ENCODE measurements at places on chromosomes 1 and 21.

GRCh38 chr1:64042331-64043100, 160.9 kb upstream of the UBE2U start:
- peak; percentile 60 for DNase-seq

DNA sequence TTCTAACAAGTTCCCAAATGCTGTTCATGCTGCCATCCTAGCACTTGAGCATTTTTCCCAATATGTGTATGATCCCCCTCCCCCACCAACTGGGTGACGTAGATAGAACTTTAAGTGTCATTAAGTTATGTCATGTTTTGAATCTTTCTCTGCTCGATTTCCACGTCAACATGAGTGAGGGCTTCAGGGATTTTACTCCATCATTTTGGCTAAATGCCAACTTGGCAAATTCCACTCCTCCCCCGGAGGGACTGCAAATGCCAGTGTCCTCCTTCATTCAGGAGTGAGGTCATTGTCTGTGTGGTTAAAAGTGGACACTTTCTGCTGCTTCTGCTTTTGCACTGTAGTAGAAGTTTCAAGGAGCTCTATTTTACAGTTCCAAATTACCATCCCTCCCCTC, 201.7 kb downstream of the FGGY start:
- DNase-seq: no peak

GRCh38 chr1:17123196-17124045, 4.2 kb upstream of the PADI2 start:
- DNase-seq: no peak

DNA sequence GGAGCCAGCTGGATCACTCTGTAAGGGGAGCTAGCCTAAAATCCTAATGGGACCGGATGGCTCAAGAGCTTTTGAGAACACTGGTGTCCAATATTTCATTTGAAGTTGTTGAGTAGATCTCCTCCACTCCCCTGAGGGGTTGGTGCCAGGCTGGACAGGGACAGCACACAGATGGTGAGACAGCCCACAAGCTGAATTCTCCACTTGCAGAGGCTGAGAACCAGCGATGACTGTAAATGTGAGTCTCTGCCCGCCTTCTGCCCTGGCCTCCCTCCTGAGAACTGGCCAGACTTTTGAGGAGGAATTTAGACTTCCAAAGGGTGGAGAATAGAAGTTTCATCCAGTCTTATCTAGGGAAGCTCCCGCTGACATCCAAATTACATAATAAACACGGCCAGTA, 20.5 kb upstream of the COQ8A start:
- no peak for DNase-seq

- no peak for DNase-seq
Measured at GRCh38 chr1:155256058-155256852, 972 bp upstream of the ENTREP3 start.

- no peak for DNase-seq
Measured at GRCh38 chr1:197198333-197198732, 51.9 kb upstream of the ASPM start.

DNA sequence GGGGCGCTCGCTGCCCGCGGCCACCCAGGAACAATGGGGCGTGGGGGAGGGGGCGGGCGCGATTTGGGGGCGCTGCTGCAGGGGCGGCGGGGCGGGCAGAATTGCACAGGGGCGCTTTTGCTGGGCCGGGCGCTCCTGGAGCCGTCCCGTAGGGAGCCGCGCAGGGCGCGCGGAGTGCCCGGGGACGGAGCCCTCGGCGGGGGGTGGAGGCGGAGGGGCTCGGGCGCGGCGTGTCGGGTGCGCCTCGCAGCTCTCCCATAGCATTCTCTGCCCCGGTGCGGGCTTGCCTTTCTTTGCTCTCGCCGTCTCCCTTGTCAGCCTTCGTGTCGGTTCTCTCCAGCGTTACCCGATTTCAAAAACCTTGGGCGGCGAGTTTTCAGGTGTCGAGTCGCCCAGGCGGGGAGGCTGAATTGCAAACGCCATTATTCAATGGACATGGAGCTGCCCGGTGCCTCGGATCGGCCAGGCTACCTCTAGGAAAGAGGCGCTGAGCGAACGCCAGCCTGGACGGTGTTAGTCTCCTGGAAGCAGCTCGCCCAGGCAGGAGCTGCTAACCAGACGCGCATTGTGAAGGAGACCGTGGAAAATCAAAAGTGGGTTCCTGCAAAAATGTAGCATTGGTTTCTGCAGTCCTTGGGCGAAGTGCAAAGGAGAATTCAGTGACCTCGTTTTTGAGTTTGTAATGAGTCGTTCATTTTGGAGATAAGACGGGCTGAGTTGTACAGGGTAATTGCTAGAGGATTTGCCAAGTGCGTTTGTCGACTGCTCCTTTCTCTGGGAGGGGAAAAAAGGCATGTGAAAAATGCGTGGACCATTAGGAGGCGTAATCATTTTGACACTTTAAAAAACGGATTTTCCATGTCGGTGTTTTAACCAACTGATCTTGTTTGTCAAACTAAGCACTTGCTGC, 626 bp downstream of the CXADR start:
- DNase-seq: peak; percentile 42

- DNase-seq: no peak
Measured at GRCh38 chr1:31064718-31065309, 703 bp downstream of the PUM1 start.

- DNase-seq: no peak
Measured at GRCh38 chr1:18641005-18641941, 10.6 kb downstream of the PAX7 start.

DNA sequence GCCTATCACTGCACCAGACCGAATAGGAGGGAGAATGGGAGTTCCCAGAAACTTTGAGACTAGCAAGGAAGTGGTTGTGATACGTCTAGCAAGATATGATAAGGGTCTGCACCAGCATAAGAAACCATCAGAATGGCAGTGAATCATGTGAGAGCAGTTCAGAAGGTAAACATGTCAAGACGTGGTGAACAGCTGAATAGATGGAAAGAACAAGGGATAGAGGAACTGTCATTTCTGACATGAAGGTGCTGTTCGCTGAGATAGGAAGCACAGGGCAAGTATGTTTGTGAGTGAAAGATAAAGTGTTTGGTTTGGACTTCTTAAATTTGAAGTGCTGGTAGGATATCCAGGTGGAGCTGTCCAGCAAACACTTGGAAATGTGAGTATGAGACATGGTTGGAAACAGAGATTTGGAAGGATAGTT, 1.1 kb upstream of the AGO1 start:
- no peak for DNase-seq

GRCh38 chr21:36388835-36389234, 3.6 kb downstream of the CHAF1B start:
- DNase-seq: no peak

GRCh38 chr1:219317762-219318353, 144.2 kb downstream of the LYPLAL1 start:
- DNase-seq: no peak

- DNase-seq: no peak
Measured at GRCh38 chr1:160206421-160207117, 1.4 kb downstream of the PEA15 start.

GRCh38 chr1:7334475-7335035, 436.5 kb upstream of the VAMP3 start:
- no peak for DNase-seq

GRCh38 chr1:245748646-245749045, 593.9 kb downstream of the KIF26B start:
- DNase-seq: no peak

GRCh38 chr21:35266546-35266945, 217.4 kb upstream of the RUNX1 start:
- no peak for DNase-seq

DNA sequence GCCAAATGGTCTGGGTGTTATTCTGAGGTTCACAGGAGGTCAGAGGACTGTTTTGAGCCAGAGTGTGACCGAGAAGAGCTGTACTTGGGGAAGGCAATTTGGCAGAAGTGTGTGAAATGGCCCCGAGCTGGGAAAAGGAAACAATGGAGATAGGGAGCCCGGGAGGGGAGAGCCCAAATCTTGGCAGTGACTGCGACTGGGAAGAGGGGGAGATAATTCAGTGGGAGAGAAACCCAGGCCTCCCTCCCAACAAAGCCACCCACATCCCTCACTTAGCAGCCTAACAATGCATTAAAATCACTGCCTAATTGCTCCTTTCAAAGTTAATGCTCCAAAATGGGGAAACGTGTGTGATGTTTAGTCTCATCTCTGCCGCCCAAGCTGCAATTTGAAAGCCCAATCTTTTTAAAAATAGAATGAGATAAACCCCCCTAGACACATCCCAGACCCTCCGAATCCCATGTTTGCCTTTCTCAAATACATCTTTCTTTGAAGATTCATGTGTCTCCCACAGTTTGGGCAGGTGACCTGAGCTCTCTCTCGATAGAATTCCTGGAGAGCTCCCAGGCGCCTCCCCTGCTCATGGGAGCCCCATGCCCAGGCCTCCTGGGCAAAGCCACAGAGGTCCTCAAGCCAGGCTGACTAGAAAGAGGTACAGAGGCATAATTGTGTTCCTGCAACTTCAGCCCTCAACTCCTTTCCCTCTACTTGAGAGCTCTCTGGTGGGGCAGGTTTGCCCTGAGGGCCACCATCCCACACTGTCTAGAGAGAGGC, 17.3 kb downstream of the LRRC52 start:
- DNase-seq: no peak

- no peak for DNase-seq
Measured at GRCh38 chr21:23488245-23488644, 2119.0 kb downstream of the MRPL39 start.

GRCh38 chr21:46036696-46037330, 55.2 kb downstream of the COL6A1 start:
- DNase-seq: no peak

- no peak for DNase-seq
Measured at GRCh38 chr1:157144509-157144908, 6.3 kb upstream of the ETV3 start.

DNA sequence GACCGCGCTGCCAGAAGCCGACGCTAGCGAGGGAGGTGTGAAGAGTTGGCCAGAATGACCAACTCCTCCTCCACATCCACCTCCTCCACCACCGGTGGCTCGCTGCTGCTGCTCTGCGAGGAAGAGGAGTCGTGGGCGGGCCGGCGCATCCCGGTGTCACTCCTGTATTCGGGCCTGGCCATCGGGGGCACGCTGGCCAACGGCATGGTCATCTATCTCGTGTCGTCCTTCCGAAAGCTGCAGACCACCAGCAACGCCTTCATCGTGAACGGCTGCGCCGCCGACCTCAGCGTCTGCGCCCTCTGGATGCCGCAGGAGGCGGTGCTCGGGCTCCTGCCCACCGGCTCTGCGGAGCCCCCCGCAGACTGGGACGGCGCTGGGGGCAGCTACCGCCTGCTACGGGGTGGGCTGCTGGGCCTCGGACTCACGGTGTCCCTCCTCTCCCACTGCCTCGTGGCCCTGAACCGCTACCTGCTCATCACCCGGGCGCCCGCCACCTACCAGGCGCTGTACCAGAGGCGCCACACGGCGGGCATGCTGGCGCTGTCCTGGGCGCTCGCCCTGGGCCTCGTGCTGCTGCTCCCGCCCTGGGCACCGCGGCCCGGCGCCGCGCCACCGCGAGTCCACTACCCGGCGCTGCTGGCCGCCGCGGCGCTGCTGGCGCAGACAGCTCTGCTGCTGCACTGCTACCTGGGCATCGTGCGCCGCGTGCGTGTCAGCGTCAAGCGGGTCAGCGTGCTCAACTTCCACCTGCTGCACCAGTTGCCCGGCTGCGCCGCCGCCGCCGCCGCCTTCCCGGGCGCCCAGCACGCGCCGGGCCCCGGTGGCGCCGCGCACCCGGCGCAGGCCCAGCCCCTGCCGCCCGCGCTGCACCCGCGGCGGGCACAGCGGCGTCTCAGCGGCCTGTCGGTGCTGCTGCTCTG, 1.2 kb downstream of the GPR88 start:
- no peak for DNase-seq

GRCh38 chr1:27153549-27153886, 1.4 kb downstream of the SLC9A1 start:
- no peak for DNase-seq

DNA sequence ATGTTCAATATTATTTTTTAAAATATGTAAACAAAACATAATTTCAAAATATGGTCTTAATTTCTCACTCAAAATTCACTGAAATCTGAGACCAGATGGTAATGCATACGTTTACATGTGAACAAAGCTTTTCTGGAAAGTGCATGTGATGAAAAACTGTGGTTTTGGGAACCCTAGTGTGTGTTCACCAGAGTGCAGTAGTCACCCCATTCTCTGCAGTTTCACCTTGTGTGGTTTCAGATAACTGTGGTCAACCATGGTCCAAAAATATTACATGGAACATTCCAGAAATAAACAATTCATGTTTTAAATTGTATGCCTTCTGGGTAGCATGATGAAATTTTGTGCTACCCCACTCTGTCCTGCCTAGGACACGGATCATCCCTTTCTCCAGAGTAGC, 2021.9 kb downstream of the MRPL39 start:
- no peak for DNase-seq

DNA sequence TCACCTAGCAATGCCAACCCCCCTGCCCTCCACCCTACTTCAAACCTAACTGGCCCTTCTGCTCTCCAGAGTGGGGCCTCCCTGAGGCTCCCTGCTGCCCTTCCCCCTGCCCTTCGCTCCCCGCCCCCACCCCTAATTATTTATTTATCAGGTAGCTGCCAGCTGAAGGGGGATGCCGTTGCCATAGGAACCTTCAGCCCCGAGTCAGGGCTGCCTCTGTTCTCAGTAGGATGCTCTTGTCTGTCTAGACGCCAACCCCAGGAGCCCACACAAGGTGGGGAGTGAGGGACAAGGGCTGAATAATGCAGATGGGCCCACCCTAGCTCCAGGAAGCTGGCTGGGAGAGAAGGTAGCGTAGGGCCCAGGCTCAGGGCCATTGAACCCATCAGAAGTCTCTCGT, 41.1 kb downstream of the NKAIN1 start:
- no peak for DNase-seq

DNA sequence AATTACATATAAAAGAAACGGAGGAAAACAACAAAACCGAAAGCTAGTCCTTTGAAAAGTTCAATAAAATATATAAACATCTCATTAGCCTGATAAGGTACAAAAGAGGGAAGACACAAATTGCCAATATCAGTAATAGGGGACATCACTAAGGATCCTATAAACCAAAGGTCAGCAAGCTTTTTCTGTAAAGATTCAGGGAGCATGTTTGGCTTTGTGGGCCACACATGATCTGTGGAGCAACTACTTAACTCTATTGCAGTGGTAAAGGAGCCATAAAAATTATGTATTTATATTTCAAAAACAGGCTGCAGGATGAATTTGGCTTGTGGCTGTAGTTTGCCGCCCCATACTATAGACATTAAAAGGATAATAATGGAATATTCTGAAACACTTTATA, 5.5 kb upstream of the NSUN4 start:
- DNase-seq: no peak

DNA sequence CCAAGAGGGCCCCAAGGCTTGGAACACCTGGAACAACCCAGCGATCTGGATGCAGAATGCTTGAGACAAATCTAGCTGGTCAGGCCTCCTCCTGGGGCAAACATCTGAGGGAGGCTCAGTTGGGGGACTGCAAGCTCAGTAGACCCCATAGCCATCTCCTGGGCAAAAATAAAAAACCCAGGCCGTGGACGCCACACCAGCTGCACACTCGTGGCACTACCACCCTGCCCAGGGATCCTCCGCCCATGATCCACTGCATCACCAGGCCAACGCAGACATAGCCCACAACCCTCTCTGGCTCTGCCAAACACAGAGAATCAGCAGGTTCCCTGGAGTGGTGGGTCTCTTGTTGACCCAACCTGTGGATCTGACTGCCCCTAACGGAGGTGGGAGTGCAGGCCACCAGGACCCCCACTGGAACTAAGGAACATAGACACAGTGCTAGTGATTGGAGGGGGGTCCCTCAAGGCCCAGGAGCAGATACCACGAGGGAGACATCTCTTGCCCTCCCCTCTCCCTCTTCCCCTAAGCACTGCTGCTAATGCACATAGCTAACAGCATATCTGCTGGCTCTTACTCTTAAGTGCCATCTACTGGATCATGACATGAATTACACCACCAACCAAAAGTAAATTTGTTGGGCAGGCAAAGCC, 147.2 kb downstream of the CHD1L start:
- no peak for DNase-seq

All from left hindlimb (tissue), 1 donor.